HAP-1 (cell line): ENCODE measurements at places on chromosomes 2 and 18.

GRCh38 chr2:167842047-167842446 is 405.3 kb downstream of the STK39 start:
- no peak for DNase-seq

- no peak for DNase-seq
Measured at GRCh38 chr18:51400721-51401120, 203.2 kb upstream of the MEX3C start.

GRCh38 chr2:102601730-102602129 is 17.6 kb upstream of the SLC9A2 start:
- no peak for DNase-seq

- DNase-seq, result no peak
Measured at GRCh38 chr18:79566771-79567431, 112.7 kb upstream of the CTDP1 start.

GRCh38 chr18:79588636-79589481 is 90.7 kb upstream of the CTDP1 start:
- no peak for DNase-seq

DNA sequence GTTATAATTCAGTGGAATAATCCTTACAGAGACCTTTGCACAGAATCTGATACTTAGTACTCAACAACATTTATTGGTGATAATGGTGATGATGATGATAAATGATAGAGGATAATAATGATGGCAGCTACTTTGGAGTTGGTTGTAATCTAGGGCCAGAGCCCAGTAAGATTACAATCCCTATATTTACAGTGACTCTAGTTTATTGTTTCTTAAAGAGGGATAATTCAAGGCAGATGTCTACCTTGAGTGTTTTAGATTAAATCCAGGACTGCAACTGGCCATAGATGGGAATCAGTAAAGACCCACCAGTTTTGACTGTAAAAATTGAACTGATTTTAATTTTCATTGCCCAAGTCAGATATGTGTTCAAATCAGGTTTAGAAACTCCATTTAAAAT is 813.9 kb upstream of the CNTNAP5 start:
- DNase-seq, result no peak

- no peak for DNase-seq
Measured at GRCh38 chr2:148244593-148245292, 223.9 kb downstream of the MBD5 start.

- no peak for DNase-seq
Measured at GRCh38 chr2:200181755-200182154, 124.7 kb upstream of the SPATS2L start.
